NCI-H2029 treated with DMSO at 0.1 percent for 48 hours (cell line): ENCODE measurements at places on chromosomes 5 and 9.
A peak's percentile ranks its signal among the peaks of the same experiment; 100 is the strongest.

DNA sequence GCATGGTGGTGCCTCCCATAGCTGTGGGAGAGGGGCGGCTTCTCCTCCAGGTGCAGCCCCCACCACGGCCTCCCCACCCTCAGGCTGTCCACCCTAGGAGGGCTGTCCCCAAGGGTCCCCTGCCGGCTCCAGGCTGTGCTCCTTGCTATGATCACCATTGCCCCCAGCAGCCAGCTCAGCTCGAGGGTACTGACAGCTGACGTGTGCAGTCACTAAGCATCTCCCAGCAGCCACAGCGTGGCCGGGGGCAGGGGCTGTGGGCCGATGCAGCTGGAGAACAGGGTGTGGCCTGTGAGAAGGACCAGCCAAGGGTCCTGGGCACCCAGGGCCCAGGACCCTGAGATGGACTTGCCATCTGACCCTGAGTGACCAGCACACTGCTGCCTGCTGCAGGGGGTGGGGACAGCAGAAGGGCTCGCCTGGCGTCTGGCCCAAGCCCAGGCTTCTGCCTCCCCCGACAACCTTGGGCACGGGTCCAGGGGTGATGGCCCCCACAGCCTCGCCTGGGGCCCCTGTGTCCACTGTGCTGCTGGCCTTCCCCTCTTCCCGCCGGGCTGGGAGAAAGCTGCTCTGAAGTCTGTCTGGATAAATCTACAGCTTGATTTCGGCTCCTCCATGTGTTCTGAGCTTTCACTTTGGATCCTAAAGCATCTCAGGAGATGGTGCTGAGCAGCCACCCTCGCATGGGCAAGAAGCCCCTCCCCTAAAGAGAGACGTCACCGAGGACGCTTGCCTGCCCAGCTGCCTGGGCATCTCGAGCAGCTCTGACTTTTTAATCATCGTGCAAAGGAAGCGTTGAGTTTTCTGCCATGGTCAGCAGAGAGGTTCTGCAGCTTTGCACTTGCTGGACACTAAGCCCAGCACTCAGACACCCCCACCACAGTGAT lies 5.5 kb downstream of the KCNT1 start:
- no peak for DNase-seq

- no peak for DNase-seq
These were observed 113.5 kb upstream of the RASA1 start for GRCh38 chr5:87154191-87154590.

GRCh38 chr9:72691671-72692070 lies 170.3 kb downstream of the TMC1 start:
- DNase-seq, result no peak

DNA sequence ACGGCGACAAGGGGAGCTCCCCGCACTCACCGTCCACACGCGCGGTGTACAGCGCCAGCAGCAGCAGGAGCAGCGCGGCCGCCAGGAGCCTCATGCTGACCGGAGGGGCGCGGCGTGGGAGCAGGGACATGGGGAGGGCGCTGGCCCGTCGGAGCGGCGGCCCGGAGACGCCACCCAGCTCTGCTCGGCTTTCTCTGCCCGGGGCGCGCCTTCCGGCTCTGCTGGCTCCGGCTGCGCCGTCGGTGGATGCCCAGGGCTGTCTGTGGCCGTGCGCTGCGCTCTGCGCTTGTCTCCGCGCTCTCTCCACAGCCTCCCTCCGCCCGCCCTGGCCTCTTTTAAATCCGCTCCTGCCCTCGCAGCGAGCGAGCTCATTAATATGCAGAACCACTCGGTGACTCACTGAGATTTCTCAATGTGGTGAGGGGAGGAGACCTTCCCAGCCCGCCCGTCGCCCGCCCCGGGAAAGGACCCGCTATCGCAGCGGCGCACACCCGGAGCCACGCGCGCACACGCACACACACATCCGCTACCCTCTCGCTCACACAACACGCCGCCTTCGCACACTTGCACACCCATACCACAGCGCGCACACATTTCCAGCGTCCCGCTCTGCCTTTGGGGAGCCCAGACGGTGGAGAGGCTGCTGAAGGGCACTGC lies at the start of gene CXCL14:
Gene CXCL14 (minus strand): TSS at position 307 of the 657 bp plus-strand sequence. CDS start 213 bp downstream, at position 94.
- no peak for DNase-seq

DNA sequence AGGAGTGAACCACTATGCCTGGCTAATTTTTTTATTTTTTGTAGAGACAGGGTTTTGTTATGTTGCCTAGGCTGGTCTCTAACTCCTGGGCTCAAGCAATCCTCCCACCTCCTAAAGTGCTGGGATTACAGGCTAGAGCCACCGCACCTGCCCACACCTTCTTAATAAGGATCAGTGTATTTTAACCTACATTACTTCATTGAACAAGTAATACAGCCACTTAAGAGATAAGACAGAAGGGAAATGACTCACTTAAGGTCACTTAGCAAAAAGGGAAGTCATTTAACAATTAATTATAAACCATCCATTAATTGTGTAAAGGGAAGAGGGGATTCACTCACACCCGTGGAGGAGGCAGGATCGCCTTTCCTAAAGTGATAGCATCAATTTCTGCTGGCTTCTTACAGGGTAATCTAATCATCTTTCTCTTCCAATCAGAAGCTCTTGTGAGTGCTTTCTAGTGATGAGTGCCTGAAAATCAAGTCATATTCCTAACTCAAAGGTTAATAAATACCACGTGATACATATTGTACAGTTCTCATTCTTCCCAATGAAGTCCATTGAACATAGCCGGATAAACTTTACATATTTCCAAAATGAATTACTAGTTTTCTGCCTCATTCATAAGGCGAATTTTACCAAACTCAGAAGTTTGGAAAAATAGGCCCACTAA lies 3.5 kb downstream of the FBXW11 start:
- DNase-seq, result no peak

- peak; percentile 35 for DNase-seq
These were observed 94.8 kb downstream of the RCL1 start for GRCh38 chr9:4887556-4887955.

GRCh38 chr9:97804059-97804365 lies 49.0 kb upstream of the FOXE1 start:
- no peak for DNase-seq

GRCh38 chr5:112823656-112824055 lies 37.4 kb upstream of the SRP19 start:
- no peak for DNase-seq

- DNase-seq, result no peak
These were observed 154.8 kb upstream of the TBC1D2 start for GRCh38 chr9:98410185-98410697.

DNA sequence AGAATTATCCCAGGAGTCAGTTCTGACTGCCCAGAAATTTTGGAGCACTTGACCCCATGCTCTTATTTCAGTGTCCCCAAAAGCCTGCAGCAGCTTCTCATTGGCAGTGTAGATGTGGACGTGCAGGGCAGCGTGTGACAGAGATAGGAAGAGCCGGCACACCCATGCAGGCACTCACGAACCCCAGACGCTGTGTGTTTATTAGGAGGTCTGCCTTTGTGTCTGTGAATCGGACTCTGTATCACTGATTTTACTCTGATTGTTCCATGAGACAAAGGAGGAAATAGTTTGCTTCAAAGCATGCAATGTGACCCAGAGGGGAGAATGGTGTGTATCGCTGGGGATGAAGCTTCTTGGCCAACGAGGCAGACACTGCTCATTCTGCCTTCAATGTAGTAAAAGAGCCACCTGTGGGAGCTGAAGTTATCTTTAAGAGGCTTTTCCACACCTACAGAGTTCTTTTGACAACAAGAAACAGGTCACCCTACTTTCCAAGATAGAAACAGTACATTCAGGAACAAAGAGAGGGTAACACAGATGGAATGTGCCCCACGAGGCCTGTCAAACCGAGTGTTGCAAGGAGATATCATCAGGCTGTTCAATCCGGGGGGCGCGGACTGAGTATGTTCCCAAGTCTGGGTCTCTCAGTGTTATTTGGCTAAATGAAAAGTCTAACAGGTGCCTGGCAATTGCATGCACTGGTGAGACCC lies 224.0 kb downstream of the NTRK2 start:
- DNase-seq, result no peak

- no peak for DNase-seq
These were observed 69.5 kb upstream of the ELL2 start for GRCh38 chr5:96031180-96031579.

DNA sequence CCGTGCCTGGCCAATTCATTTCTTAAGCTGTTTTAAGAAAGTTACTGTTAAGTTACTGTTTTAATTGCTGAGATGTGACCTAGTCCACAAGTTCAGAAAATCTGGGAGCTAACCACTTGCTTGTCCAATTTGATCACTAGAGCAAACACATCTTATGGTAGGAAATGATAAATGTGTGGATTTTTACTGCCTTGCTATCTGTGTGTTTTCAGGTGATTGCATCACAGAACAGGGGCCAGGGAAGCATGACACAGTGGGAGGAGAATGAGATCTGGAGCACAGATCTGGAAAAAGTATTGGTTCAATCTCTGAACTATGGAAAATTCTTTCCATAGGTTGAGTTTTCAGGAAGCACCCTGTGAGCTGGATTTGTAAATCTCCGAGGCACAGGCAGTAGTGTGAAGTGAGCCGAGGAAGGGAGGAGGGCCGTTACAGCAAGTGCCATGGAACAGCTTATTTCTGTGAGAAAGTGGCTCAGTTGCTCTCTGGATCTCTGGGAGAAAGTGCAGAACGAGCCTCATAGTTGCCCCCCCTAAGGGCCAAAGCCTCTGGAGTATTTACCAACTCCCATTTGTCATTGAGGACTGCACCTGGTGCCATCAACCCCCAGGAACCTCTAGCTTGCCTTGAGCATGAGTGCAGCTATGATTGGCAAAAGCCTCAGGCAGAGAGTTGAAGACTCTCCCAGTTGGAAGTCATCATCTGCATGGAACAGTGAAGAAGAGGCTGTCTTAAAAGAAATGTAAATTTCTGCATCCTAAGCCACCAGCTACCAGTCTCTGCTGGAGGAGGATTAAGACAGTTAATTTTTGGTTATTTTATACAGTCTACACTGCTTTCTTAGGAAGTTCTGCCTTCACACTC lies 161.8 kb upstream of the CLINT1 start:
- no peak for DNase-seq

DNA sequence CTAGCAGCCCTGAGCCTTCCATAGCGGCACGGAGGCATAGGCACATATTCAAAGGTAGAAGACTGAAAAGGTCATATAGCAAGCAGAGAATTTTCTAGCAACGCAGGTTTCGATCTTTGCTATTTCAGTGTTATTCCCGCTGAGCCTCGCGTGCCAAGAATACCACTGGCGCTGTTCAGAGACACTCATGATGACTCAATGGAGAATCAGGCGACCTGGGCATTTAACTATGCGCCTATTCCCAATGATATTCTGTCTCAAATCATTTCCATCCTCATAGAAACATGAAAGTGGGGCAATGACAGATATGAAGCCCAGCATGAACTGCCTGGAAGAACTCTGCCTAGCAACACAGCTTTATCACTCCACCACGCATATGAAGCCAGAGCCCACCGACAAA lies 59.9 kb downstream of the EFNA5 start:
- no peak for DNase-seq

DNA sequence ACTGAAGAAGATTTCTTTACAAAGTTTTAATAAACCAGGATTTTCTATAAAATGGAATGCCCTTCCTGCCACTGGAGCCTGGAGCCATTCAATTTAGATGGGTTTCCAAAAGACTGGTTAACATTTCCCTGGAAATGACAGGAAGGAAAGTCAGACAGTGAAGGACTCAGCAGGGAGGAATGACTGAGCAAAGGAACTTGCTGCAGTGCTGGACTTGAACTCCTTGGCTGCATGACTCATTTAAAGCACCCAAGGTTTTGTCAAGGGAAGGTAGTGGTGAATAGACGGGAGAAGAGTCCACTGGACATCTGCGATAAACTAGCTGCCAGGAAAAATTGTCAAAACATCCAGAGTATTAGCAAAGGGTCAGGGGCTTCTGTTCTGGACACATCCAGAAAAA lies 163.8 kb upstream of the SLC28A3 start:
- no peak for DNase-seq

GRCh38 chr9:119137479-119137878 lies 231.8 kb downstream of the BRINP1 start:
- no peak for DNase-seq

- DNase-seq, result no peak
These were observed 117.4 kb downstream of the SMARCA2 start for GRCh38 chr9:2132484-2133082.

DNA sequence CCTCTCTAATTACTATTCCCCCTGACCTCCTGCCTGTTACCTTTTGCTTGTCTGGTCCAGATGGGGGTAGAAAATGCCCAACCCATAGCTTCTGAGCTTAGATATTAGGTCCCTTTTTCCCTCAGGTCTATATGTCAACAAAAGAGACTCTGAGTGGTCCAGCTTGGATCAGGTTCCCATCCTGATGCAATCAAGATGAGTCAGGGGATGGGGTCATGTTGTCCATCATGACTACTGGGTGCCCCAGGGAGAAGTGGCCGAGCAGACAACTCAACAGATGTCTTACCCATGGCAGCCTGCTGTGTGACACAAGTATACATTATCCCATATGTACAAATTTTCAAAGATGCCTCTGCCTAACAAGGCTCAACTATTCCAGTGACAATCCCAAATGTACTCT lies 9.1 kb upstream of the ANKH start:
- DNase-seq, result no peak

DNA sequence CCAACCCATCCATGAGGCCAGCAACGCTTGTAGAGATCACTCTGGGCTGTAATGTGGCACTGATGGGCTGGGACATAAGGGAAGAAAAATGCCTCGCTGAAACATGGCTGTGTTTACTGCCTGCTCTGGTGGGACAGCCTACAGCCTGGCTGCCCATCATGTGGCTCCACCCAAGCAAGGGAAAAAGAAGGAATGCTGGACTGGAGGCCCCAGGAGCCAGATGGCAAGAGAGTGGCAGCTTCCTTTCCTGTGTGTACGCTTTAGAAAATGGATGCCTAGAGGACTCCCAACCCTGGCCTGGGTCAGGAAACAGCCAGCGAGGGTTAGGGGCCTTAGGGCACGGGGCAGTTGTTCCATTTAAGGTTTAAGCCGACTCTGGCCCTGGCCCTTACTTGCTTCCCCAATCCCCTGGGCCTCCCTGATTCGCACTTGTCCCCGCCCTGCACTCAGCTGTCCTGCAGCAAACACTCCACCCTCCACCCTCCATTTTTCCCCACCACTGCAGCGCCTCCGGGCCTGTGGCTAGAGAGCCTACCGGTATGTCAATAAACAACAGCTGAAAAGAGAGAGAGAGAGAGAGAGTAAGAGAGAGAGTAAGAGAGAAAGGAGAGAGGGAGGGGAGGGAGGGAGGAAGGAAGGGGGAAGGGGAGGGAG lies 819.4 kb downstream of the SEMA5A start:
- peak; percentile 2 for DNase-seq

- no peak for DNase-seq
These were observed 29.8 kb upstream of the GZMA start for GRCh38 chr5:55072666-55073065.

GRCh38 chr5:151751091-151751490 lies 7.3 kb downstream of the ATOX1 start:
- DNase-seq, result no peak

- DNase-seq, result no peak
These were observed 187.8 kb downstream of the NXNL2 start for GRCh38 chr9:88722753-88723152.

- no peak for DNase-seq
These were observed 139.3 kb downstream of the CSNK1G3 start for GRCh38 chr5:123651234-123651633.

GRCh38 chr9:318646-319045 lies 104.0 kb downstream of the DOCK8 start:
- DNase-seq, result peak; percentile 51
